ENCODE measurements at places on chromosomes 2 and 18. TPM values are rescaled to one million over a fixed set of nuclear protein-coding genes. Genes with fewer than 3 reads are reported as not detected.

The GRB14 gene
- 51.0 TPM for total RNA-seq

The SNORC gene
- total RNA-seq: 2.7 TPM

The PPP1R1C gene
- total RNA-seq: 16.9 TPM

The NEU2 gene
- not detected for total RNA-seq

The CABLES1 gene
- 4.0 TPM for total RNA-seq

The RPRM gene
- not detected for total RNA-seq

The RFX8 gene
- 0.08 TPM for total RNA-seq

The SPP2 gene
- total RNA-seq: 76.7 TPM

The SAG gene
- not detected for total RNA-seq

The RAB6C gene
- total RNA-seq: 0.08 TPM

The MAP2 gene
- total RNA-seq: 0.70 TPM

The XDH gene
- 7.3 TPM for total RNA-seq

The SLC16A14 gene
- total RNA-seq: 0.79 TPM

The TUBA3E gene
- total RNA-seq: not detected

The IFT172 gene
- total RNA-seq: 9.8 TPM

The MTIF2 gene
- 29.7 TPM for total RNA-seq

The MLPH gene
- 1.6 TPM for total RNA-seq

The SERPINB13 gene
- total RNA-seq: not detected

The OSBPL1A gene
- total RNA-seq: 6.6 TPM

The CYRIA gene
- total RNA-seq: 3.1 TPM

The CAPN14 gene
- total RNA-seq: 0.05 TPM

The CRYBA2 gene
- total RNA-seq: not detected

The PMAIP1 gene
- total RNA-seq: 0.08 TPM

The ALK gene
- total RNA-seq: not detected

The SCYGR7 gene
- total RNA-seq: not detected

The DNAJC5G gene
- not detected for total RNA-seq
